ENCODE measurements at places on chromosomes 2 and 18. TPM values are rescaled to one million over a fixed set of nuclear protein-coding genes. Genes with fewer than 3 reads are reported as not detected.

DNA sequence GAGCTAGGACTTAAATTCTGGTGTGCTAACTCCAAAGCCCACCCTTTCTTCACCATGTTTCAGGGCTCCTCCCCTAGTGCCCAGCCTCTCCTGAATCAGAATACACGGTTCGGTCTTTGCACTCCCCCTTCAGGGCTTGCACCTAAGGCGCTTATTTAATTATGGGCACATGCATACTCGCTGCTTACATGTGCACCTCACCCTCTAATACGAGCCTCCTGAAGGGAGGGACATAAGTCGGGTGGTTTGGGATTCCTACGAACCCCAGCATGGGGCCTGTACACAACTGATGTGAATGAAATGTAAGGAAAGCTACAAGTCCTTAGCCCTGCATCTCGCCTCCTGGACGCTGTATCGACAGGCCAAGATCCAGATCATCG lies 435 bp downstream of the IFT172 start:
- DNase-seq, result peak; percentile 15

GRCh38 chr2:16129716-16130540 lies 189.6 kb downstream of the MYCN start:
- DNase-seq, result no peak

- no peak for DNase-seq
Measured at GRCh38 chr2:105409717-105410116, 10.9 kb upstream of the FHL2 start.

DNA sequence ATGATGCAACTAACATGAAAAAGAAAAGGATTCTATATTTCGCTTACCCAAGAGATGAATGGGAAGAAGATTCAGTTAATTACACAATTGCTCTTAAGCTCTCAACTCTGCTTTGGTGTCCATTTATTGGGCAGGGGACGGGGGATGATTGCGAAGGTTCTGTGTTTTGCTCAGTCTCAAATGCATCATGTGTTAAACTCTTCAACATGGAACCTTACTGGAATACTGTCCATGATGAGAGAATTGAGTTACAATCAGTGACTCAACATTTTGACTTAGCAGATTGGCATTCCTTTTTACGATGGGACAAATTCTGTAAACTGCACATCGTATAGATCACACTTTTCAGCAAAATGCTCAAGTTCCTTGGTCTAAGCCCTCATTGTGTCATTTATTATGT lies 135.6 kb downstream of the RBMS1 start:
- no peak for DNase-seq

GRCh38 chr2:222950638-222951285 lies 89.9 kb downstream of the ACSL3 start:
- DNase-seq, result no peak

DNA sequence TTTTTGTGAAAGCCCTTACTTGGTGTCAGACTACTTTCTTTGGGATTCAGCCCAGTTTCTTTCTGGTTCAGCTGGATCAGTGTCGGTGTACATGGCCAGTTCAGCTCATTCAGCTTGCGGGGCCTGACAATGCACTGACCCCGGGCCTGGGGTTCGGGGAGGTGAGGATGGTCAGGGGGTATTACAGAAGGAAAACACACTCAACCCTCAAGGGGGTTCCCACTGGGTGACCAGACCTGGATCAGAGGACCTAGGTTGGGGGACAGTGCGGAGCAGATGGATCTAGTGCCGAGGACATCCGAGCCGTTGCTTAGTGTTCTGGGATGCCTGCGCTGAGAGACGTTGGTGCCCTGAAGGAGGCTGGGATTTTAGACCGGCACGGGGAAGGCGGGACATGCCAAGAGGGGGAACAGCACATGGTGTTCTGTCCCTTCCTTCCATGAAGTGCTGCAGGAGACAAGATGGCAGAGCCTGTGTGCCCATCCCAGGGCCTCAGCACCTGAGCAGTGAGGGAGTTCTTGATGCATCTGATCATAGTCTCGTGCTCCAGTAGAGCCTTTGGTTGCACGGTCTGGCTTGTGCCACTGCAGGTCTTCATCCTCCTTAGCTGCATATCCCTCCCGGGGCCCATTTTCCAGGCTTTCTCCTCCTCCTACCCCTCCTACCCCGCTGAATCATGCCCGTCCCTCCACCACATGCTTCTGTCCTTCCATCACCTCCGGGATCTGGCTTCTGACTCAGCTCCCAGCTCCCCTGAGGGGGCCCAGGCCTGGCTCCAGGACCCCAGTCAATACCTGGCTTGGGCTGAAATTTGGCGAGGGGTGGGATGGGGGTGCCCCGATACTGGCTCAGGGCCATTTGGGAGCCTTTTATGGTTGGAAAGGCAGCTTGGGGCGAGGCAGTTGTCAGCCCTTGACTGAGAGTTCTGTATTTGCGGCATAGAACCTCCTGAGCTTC lies 18.0 kb downstream of the SPEG start:
- no peak for DNase-seq

GRCh38 chr2:188986839-188987238 lies 12.7 kb downstream of the COL3A1 start:
- DNase-seq, result no peak

The LIMS2 gene
- polyA plus RNA-seq, result 22.1 TPM

- no peak for DNase-seq
Measured at GRCh38 chr2:164538240-164538866, 82.9 kb downstream of the GRB14 start.

- no peak for DNase-seq
Measured at GRCh38 chr18:63297687-63298399, 21.7 kb downstream of the BCL2 start.

The NDUFV2 gene
- 127 TPM for polyA plus RNA-seq

DNA sequence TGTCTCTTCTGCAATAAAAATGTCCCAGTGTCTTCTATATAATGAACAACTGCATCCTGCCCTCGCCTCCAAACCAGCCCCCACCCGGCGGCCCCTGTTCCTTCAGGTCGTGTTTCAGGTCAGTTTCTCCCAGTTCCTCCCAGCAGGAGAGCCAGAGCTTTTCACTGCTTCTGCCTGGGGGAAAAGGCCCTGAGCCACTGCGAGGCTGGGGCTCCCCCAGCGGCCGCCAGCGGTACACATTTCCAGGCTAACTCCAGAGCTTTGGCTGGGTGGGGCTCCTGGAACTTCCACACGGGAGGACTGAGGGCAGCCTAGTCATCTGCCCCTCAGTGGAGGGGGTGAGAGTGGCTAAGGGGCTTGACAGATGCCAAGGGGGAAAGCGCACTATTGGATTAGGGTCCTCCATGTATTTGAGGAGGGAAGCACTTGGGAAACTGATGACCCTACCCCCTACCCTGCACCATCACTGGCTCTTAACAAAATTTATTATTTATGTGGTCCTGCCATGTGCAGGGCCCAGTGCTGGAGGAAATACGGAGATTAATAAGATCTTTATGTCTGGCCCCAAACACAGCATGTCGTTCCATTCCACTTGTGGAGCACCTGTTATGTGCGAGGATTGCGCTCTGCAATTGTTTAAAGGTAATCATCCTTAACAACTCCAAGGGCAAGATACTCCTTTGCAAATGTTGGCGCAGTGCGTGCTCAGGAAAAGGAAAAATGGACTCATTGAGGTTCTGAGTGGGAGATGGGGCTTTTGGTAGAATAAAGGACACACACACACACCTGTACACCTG lies 17.3 kb upstream of the CYS1 start:
- DNase-seq, result no peak

DNA sequence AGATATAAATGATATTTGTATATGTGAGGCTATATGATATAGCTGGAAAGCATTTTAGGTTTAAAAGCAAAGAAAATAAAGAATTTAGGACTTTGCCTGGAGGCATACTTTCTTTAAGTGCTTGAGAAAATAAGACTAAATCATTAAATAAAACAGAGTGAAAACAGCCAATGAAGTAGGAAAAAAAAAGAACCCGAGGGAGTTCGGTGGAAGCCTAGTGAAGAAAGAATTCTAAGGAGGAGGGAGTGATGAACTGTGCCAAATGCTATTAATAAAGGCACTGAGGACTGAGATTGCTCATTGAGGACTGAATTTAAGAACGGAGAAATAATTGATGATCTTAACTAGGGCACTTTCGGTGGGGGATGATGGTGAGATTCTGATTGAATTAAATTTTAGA lies 573.5 kb downstream of the DSC3 start:
- no peak for DNase-seq

- no peak for DNase-seq
Measured at GRCh38 chr2:197079832-197080555, 153.5 kb upstream of the PGAP1 start.

DNA sequence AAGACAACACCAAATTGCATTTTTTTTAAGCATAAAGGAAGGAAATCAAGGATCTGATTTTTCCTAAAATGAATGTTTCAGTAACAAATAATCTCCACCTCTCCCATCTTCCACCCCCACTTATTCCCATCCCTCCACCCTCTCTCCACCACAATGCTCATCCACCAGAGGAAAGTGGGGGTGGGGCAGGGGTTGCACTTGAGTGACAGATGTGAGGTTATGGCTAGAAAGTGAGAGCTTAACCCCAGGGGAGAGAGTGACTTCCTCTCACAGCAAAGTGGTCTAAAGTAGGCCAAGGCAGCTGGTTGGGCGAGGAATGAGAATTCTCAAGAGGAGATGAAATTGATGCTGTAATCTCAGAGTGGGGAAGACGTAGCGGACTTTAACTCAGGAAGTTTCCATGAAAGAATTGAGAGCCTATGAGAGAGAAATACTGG lies 104.7 kb downstream of the HNRNPLL start:
- no peak for DNase-seq

DNA sequence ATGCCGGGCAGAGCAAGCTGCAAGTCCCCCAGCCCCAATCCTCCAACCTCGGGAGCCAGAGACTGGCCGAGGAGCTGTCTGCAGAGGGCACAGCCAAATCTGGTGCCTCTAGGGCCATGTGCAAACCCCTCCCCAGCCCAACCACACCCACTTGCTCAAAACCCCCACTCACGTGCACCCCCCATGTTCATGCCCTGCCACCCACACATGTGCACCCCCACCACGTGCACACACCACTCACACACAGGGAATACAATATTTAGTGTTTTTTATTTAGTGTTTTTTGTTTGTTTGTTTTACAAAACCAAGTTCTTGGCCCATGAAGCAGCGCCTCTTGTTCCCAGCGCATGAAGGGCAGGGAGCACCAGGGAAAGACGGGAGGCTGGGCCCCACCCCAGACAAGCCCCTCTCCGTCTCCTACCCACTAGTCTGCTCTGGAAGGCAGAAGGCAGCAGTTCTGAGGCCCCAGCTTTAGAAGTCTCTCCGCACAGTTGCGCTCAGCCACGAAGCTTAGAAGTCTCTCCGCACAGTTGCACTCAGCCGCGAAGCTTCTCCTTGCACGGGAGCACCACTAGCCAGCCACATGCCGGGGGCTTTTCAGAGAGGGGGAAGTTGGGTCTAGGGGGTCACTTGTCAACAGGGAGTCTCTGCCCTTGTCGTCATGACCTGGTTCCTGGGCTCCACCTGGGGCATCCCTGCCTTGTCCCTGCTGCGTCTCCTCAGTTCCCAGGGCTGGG lies 276.1 kb upstream of the HDAC4 start:
- no peak for DNase-seq

GRCh38 chr2:170763232-170763631 lies 6.9 kb upstream of the ERICH2 start:
- no peak for DNase-seq

DNA sequence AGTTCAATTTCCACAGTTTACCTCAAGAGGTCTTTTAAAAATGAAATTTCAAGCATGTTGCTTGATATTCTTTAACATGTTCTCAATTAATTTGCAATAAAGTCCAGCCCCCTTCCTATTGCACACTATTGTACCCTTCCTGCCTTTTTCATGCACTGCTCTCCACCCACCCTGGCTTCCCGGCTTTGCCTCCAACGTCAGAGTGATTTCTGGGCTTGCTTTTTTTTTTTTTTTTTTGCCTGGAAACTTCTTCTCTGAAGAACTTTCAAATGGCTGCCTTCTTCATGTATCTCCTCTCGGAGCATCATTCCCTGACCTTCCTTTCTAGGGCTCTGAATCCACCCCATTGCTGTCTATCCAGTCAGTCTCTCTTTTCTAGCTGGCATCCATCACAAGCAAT lies 24.4 kb upstream of the CYP1B1 start:
- no peak for DNase-seq

DNA sequence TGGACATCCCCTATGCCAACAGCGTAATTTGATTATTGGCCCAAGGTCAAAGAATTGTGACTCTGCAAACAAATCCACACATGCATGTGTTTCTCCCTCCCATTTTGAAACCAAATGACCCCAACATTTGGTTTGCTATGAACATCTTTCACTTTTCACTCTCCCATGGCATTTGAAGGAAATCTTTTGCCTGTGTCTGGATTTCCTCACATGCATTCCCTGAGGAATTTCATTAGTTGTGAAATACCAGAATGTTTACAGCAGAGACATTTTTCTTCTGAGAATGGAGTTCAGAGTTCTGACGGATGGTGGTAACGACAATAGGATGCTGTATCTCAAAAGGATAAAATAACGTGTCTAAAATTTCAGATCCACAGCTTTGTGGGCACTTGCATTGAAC lies 60.3 kb upstream of the LMAN1 start:
- DNase-seq, result no peak

DNA sequence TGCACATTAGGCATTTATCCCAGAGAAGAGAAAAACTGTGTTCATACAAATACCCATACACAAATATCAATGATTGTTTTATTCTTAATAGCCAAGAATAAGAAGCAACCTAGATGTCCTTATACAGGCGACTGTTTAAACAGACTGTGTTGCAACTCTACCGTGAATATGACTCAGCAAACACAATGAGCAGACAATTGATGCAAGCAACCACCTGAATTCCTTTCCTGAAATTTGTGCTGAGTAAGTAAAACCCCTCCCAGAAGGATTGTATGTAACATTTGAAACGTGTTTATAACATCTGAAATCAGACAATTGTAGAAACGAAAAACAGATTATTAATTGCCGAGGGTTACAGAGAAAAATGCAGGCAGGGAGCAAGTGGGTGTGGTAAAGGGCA lies 621.9 kb upstream of the SOX11 start:
- DNase-seq, result no peak

GRCh38 chr18:51668607-51669006 lies 471.1 kb upstream of the MEX3C start:
- DNase-seq, result no peak

DNA sequence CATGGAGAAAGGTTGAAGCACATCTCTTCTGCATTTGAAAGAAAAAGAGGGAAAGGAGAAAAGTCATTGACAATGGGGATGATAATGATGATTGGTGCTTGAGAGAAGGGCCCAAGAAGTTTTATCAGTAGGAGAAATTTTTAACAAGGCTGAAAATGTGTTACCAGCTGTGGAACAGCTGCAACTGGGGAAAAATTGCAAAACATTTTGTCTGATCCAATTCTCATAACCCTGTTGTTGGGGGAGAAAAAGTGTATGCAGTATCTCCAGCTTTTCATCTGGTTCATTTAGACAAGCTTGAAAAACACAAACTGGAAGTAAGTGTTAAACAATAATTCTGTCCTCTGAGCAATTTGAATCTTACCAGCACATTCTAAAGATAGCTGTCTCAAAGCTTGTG lies 92.7 kb downstream of the CSRNP3 start:
- DNase-seq, result no peak

- DNase-seq, result no peak
Measured at GRCh38 chr2:101125808-101126207, 25.4 kb downstream of the TBC1D8 start.

- DNase-seq, result no peak
Measured at GRCh38 chr2:212213191-212213590, 325.4 kb downstream of the ERBB4 start.

GRCh38 chr2:152405206-152406118 lies 70.5 kb downstream of the FMNL2 start:
- DNase-seq, result no peak
